ENCODE measurements at places on chromosomes 11 and 22.
A peak's percentile ranks its signal among the peaks of the same experiment; 100 is the strongest.

DNA sequence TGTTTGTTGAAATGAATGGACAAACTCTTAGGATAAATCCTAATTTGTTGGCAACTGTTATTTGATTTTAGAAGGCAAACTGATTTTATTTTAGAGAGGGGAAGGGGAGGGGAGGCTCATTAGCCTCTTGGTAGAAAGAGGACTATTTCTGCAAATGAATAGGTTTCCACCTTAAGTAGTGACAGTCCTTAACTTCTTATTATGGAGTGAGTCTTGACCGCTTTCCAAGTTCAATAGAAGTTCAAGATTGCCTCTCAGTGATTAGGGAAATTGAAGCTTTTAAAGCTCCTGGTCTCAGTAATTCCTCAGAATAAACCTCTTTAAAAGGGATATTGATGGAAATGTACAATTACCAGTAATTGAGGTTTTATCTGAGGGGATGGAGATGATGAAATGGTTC is 55.7 kb downstream of the PANX1 start:
- DNase-seq = no peak

- no peak for DNase-seq
Measured at GRCh38 chr11:120147094-120147949, 9.4 kb upstream of the TRIM29 start.

DNA sequence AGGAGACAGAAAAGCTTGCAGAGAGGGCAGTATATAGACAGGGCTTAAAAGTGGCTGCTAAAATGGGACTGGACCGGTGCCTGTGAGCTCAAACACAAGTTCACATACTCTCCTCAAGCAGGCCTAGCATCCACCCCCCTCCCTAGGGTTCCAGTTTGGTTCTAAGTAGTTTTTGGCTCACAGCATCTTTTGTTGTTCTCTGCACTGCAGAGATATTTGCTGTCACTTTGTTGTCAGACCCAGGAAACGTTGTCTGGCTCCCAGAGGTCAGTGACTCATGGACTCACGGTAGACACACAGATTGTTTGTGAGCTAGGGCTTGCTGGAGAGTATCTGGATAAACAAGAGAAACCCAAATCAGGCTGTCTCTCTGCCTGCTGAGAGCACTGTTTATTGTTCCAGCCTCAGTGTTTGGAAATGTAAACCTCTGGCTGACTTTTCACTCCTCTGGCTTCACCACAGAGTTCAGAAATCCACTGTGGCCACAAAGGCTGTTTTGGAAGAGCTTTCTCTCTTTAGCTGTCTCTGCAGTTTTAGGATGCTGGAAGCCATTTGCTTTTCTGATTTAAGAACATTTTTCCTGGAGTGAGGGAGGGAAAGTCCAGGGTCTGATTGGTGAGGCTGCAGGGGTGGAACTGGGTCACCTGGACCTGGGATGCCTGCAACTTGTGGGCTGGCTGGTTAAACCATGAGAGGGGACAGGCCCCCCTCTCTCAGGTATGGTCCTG is 303.7 kb upstream of the PLET1 start:
- no peak for DNase-seq

GRCh38 chr11:19703211-19703610 is 9.4 kb upstream of the NAV2 start:
- DNase-seq = no peak

DNA sequence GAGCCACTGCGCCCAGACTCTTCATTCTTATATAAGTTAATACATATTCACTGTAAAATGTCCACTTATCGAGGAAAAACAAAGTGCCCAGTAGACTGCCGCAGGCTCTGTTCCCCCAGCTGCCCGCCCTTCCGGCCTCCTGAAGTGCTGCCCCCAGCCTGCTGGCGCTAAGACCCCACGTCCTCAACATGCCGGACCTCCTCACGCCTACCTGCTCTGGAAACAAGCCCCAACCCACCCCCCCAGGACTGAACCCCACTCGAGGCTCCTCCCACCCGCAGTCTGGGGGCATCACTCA is 1.1 kb downstream of the GATD1 start:
- no peak for DNase-seq

DNA sequence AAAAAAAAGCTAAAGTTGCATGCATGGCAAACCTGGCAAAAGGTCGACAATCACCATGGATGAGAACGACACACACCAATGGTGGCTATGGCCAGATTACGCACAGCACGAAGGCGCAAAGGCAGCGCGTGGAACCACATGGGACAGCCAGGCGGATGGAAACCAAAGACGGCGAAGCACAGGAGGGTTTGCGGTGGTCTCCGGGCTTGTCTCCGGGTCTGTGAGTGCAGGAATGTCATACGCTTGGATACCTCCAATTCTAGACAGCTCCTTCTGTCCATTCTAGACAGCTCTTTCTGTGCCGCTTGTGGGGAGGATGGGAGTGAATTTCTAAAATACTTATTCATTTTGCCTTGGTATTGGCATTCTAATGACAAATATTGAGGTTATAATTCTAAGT is 685.4 kb downstream of the BRD1 start:
- no peak for DNase-seq

DNA sequence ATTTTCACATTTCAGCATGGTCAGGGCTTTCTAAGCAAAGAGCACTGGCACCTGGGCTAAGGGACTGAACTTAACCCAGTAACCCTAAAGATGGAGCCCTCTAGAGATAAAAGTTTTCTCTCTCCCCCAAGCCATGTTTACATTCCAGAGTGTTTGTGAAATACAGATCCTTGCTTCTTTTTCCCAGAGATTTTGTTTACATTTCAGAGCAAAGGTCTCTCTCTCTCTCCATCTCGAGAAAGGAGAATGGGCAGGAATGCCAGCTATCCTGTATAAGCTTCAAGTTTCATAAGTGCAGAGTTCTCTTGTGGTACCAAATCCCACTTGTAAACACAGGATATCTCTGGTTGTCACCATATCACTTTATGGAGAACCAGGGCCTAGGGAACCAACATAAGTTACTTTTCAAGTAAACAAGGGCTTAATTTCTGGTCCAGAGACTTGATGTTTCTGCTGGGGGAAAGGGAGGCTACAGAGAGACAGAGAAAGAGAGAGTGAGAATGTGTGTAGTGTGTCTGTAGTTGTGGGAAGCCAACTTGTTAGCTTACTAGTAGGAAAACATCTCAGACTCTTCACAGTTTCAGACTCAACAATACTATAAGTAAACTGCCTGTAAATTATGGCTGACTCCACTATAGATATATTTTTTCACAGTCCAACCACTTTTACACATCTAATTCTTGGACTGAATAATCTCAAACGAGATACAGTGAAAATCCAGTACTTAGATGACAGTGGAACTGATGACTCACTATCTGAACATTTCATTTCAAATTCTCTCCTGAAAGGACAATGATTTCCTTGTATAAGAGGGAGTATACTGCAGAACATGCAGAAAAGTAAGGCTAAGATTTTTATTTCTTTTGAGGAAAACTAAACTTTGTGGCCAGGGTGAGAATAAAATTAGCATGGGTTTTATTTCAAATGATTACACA is 76.2 kb downstream of the ARHGAP32 start:
- DNase-seq = no peak

GRCh38 chr11:86551288-86552092 is 120.9 kb downstream of the ME3 start:
- DNase-seq = no peak

GRCh38 chr11:22472306-22472705 is 134.1 kb downstream of the SLC17A6 start:
- DNase-seq = no peak

DNA sequence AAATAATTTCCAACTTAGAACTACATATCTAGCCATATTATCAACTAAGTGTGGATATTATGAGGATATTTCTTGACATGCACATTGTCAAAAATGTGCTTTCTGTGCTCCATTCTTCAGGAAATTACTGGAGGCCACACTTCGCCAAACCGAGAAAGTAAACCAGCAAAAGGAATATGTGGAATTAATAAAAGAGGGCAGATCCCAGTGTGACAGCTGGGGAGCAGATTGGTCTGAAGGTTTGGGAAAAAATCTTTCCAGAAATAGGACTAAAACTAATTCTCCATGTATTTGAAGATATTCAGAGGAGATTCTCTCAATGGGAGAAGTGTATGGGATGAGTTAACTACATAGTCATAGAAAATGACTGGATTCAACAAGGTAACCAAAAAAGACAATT is 546.9 kb upstream of the API5 start:
- DNase-seq = no peak

- no peak for DNase-seq
Measured at GRCh38 chr11:134046681-134047449, 22.0 kb upstream of the JAM3 start.

DNA sequence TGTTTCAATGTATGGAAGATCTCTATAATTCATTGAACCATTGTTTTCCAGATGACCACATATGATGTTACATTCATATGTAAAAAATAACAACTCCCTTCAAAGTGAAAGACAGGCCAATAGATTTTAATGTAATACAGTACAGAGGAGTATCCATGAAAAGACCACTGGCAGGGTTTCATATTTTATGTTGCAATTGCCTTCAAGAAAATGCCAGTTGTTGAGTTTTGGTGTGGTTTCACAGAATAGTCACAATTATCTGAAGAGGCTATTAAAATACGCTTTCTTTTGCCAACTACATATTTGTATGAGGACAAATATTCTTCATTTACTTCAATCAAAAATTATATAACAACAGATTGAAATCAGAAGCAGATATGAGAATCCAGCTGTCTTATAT is 14.3 kb downstream of the AMOTL1 start:
- DNase-seq = no peak

- no peak for DNase-seq
Measured at GRCh38 chr11:44368886-44369285, 58.9 kb upstream of the ALX4 start.

GRCh38 chr11:91158297-91158696 is 935.4 kb upstream of the CHORDC1 start:
- no peak for DNase-seq

DNA sequence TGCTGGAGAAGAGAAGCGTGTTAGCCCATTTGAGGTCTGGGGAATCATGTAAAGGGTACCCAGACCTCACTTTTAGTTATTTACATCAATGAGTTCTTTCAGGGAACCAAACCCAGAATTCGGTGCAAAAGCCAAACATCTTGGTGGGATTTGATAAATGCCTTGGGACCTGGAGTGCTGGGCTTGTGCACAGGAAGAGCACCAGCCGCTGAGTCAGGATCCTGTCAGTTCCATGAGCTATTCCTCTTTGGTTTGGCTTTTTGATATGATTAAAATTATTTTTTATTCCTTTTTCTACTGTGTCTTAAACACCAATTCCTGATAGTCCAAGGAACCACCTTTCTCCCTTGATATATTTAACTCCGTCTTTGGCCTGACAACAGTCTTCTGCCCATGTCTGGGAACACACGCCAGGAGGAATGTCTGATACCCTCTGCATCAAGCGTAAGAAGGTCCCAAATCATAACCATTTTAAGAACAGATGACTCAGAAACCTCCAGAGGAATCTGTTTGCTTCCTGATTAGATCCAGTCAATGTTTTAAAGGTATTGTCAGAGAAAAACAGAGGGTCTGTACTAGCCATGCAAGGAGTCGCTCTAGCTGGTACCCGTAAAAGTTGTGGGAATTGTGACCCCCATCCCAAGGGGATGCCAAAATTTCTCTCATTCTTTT is 65.2 kb downstream of the ALX4 start:
- no peak for DNase-seq

- no peak for DNase-seq
Measured at GRCh38 chr11:13110929-13111812, 102.1 kb downstream of the RASSF10 start.

GRCh38 chr11:1718326-1718725 is 21.3 kb downstream of the KRTAP5-6 start:
- no peak for DNase-seq

DNA sequence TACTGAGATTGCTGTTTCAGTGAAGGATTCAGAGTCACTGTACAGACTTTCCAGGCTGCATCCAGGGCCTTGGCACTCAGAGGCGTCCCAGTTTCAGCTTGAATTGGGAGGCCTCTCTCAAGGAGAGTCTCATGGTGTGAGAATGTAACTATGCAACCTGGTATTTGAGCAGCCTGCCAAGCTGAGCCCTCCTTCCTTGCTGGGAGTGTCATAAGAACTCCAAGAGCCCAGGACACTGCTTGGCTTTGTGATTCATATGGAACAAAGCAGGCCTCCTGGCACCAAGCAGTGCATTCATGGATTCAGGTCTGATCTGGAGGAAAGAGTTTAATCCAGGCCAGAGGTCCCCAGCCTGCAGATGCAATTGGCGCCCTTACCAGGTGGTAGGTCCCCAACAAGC is 171.7 kb downstream of the DBX1 start:
- DNase-seq = no peak

- DNase-seq = peak; percentile 66
Measured at GRCh38 chr11:125429174-125429707, 66.8 kb downstream of the FEZ1 start.

DNA sequence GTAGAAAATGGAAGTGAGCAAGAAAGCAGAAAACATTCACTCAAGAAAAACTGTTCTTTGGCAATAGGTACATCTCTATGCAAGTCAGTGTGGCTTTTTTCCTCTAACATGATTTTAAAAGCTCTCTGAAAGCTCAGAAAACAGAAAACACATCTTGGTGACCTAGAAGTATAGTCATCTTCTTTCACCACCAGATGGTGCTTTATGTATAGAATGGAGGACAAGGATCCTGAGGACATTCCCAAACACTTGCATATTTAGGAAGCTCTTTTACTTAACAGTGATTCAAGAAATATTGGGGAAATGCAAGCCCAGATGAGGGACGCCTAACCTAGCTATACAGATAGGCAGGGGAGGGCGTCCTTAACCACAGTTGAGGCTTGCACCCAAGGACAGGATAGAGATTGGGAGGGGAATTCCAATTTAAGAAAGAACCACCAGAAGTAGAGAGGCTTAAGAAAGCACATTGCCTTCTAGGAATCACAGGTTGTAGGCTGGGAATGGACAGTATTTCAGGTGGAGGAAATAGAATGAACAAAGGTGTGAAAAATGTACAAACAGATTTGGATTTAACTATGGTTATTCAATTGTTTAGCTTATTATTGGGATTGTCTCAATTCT is 13.8 kb upstream of the CCDC81 start:
- DNase-seq = no peak
